NCI-H2171 treated with DMSO at 0.1 percent for 48 hours (cell line): ENCODE measurements at places on chromosomes 16 and 17.

DNA sequence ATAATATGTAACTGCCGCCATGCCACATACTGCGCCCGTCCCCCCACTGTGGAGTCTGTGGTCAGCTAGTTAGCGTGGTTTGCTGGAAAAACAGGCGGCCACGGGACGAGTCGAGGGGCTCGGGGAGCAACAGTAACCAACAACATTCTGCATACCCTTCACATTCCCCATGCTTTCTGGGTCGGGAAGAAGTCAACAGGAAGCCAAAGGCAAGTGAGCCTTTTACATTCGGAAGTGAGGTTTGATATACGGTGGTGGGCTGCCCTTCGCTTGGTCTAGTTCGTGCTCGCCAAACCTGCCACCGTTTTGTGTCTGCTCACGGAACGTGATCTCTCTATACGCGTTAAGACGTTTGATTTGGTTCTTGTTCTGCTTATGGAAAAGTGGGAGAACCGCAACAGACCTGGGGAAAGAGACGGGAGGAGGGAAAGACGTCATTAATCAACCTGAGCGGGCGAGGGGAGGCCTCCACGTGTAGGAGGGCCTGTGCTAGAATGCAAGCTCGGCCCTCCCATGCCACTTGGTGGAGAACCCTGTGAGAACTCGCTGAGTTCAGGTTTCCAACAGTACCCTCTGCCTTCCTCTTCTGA, 28.9 kb upstream of the CFAP20 start:
- DNase-seq: no peak

DNA sequence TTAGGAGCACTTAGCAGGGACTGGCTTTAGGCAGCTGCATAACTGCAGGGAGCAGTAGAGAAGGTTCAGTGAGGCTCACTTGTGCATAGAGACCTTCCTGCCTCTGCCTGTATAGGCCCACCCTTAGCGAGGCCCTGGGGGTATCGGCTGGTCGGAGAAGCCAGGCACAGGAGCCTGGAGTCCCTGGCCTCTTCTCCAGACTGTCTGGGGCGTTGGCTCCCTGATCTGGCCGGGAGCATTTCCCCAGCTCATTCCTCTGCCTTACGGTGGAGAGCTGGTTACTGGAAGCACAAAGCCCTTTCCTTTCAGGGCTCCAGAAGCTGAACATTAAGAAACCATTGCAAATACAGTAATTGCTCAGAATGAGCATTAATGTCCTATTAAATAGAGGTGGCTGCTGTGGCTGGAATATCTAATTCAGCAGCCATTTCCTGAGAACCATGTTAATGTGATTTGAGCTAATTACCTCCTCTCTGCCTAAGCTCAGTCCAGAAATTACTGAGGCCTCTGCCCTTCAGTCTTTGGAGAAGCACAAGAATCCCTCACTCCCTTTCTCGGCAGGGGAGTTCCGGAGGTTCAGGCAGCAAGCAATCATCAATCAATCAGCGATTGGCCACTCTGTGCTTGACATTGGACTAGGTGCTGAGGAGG, 18.8 kb upstream of the TMEM220 start:
- no peak for DNase-seq

DNA sequence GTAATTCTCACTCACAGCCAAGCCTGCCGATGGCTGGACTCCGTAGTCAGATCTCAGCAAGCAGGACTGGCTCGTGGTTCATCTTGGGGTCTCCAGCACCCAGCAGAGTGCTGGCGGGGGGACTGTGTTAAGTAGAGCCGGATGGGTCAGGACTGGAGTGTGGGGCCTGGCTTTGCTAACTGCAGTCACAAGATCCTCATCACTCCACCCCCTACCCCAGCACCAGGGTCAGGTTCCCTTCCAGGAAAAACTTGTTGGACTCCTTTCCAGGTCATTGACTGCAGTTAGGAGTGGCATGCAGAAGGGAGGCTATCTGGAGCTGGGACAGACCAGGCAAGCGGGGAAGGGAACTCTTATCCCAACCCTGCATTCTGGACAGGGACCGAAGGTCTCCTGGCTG, 6.0 kb downstream of the CIITA start:
- no peak for DNase-seq

- no peak for DNase-seq
These were observed 437.3 kb upstream of the DYNLRB2 start for GRCh38 chr16:80103463-80103862.

- no peak for DNase-seq
These were observed 49.7 kb upstream of the WSCD1 start for GRCh38 chr17:6020376-6021010.

DNA sequence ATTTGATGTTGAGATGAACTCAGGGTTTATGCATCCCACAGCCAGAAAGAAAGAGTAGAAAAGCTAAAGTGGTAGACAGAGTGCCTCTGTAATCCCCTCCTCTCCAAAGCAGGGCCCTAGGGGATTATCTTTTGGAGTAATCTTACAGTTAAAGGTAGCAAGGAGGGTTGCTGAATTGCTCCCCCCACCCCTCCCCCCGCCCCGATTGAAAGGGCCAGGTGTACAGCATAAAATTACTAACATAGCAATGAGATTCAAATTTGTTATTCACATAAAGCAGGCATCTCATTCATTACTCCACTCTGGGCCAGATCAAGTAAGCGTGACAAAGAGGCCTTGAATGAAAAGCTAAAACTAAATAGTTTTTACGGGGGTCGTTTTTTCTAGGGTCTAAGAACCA, 72.7 kb downstream of the STH start:
- no peak for DNase-seq

DNA sequence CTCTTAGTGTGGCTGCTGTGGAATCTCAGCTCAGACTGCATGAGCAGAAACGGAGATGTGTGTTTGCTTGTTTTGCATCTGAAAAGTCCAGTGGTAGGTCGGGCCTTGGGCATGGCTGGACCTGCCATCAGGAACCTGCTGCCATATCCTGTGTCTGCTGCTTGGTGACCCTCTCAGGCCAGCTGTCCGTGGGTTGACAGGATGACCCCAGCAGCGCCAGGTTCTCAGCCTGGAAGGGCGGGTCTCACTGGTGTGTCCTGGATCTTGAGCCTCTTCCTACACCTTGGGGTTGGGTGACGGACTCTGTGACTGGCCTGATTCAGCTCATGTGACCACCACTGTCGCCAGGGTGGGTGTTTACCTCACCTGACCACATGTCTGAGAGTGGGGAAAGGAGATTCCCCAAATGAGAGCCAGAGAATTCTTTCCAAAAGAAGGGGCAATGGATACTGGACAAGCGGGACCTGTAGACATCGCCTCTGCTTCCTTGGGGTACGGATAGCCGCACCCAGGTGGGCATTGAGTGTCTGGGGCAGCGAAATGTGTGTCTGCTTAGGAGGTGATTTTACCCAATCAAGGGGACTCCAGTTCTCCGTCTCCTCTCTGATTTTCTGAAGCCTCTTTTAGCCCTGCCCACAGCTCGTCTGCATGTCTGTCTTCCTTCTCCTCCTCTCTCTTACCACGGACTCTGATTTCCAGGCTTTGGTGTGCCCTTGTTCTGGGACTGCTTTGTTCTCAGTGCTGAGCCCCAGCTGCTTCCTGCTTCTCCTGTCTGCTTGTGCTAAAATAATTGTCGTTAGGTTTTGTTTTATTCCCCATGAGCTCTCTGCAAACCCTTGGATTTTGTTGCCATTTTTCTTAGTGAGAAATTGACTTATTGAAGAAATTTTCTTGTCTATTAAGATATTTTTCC, 399.7 kb downstream of the CPPED1 start:
- DNase-seq: no peak

DNA sequence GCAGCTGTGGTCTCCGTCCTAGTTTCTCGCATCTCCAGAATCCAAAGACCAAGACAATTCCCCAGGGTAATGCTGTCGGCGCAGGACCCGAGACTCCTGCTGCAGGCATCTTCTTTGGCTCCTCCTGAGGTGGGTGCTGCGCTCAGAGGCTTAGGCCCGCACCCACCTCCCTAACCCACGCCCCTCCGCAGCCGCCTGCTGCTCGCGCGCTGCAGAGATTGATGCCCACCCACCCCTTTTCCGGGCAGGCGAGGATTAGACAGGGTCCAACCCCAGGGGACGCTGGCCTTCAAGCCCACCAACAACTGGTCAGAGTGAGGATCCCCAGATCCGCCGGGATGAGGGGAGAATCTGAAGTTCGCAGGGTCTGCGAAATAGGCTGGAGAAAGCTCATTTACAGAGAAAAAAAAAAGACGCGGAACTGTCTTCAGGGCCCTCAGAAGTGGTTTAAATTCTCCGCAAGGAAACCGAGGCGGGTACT, 27.9 kb downstream of the SLFN11 start:
- DNase-seq: no peak

DNA sequence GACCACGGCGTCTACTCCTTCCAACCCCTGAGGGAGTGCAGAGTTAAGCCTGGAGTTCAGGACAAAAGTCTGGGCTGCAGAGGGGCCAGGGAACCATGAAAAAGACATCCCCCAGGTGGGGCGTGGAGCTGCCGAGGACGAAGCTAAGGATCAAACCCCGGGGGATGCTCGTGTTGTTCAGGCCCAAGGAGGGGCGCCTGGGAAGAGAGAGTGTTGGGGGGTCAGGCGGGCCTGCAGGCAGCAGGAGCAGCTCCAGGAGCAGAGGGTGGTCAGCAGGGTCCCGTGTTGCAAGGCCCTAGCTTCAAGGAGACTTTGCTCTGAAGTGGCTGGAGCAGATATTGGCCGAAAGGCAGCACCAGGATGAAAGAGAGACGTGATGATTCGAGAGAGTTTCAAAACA, 26.7 kb downstream of the NECAB2 start:
- no peak for DNase-seq

DNA sequence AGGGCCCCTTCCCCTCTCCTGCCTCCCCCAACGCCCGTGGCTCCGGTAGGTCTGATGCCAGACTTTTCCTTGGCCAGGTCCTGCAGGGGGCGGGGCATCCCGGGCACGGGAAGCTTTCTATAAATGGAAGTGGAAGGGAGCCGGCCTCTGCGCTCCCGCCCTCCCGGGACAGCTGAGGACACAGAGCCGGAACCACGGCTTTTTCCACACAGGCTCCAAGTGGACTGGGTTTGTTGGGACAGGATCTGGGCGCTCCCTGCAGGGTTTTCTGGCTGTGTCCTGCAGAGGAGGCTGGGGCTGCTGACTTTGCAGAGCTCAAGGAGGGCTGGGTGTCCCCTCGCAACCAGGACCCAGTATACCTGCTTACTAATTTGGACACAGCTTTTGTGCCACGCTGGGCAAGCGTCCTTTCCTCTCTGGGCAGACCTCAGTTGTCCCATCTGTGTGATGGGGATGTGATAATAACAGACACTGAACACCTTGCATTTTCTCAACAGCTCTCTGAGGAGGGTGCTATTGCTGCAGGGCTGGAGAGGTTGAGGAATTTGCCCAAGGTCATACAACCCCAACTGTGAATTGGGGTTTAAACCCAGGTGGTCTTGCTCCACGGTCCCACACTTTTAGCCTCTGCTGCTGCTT, 1.8 kb downstream of the TNS4 start:
- peak; percentile 43 for DNase-seq

GRCh38 chr17:8294814-8295316, 335 bp downstream of the SLC25A35 start:
- DNase-seq: no peak

- DNase-seq: no peak
These were observed 43.6 kb upstream of the CACNG4 start for GRCh38 chr17:66920950-66921349.

- no peak for DNase-seq
These were observed 45.6 kb downstream of the LYRM1 start for GRCh38 chr16:20946015-20946629.

- DNase-seq: no peak
These were observed 9.7 kb downstream of the ERN1 start for GRCh38 chr17:64120159-64120810.

GRCh38 chr16:73298562-73298961, 250.6 kb upstream of the ZFHX3 start:
- no peak for DNase-seq

DNA sequence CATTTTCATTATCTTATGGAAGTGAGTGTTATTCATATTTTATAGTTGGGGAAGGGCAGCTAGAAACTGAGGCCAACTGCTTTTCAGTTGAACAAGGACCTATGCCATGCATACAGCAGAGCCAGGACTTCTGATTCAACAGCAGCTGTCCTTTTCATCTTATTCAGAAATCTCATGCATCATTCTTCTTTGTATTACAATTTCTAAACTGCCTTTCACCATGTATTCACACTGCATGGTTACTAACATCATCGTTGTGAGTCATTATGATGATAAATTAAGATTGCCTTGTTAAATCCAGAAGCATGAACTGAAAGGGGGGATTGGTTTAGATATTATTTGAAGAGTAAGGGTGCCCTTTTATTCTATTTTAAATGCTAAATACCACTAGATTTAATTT, 1470.1 kb upstream of the GOT2 start:
- DNase-seq: no peak

- DNase-seq: peak; percentile 34
These were observed 16.4 kb upstream of the GLG1 start for GRCh38 chr16:74623214-74623838.

GRCh38 chr17:78256707-78257591, 25.5 kb downstream of the TMEM235 start:
- DNase-seq: no peak

DNA sequence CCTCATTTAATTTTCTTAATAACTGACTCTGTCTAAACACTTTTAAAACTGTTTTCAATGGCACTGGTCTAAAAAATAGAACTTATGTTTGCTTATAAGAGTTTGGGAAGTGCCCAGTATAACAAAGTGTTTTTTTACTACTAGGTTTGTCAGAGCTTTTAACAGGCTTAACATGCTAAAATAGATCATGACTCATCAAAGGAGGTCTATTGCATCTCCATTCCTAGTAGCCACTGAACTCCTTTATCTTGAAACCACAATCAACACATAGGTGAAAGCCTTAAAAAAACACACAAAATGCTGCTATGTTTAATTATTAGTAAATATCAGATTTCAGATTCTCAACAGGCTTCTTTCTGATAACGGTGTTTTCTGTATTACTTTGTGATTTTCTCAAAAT, 196.4 kb upstream of the KIF2B start:
- no peak for DNase-seq

GRCh38 chr17:71919896-71920295, 200.9 kb upstream of the SOX9 start:
- DNase-seq: no peak

DNA sequence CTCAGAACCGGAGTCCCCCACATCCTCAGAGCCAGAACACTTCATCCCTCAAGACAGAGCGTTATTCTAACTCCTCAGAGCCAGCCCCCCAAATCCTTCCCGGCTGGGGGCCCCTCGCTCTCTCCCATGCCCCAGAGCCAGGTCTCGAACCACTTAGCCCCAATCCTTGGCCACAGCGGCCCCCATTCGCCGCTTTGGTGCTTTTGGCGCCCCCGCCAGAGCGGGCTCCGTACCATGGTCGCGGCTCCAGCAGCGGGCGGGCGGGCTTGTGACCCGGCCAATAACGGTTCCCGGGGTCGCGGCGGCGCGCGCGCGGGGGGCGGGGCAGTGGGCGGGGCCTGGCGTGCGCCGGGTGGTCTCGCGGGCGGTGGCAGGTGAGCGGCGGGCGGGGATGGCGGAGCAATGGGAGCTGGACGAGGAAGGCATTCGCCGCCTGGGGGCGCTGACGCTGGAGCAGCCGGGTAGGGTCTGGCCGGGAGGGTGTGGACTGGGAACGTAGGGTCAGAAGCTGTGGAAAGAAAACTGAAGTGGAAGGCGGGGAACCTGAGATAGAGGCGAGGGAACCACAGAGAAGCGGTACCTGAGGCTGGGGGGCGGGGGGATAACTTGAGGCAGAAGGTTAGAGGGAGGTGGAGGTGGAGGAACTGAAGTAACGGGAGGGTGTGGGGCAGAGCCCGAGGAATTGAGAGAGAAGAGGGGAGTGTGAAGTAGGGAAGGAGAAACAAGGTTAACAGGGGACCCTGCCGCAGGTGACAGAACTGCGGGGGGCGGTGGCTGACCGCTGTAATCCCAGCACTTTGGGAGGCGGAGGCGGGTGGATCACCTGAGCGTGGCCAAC, at the start of the genes KCTD19 and LRRC36:
Gene KCTD19 (minus strand): TSS at position 270 of the 838 bp plus-strand sequence. CDS start 34 bp downstream, at position 236.
Gene LRRC36 (plus strand): TSS at position 344 of the 838 bp plus-strand sequence. CDS start 48 bp downstream, at position 392.
- peak; percentile 79 for DNase-seq
